ENCODE measurements at places on chromosomes 13 and 19. TPM values are rescaled to one million over a fixed set of nuclear protein-coding genes. Genes with fewer than 3 reads are reported as not detected.

GRCh38 chr19:7112675-7113074, 43.2 kb downstream of the ZNF557 start:
- no peak for DNase-seq

GRCh38 chr13:73822668-73823592, 311.3 kb downstream of the KLF12 start:
- DNase-seq: no peak

DNA sequence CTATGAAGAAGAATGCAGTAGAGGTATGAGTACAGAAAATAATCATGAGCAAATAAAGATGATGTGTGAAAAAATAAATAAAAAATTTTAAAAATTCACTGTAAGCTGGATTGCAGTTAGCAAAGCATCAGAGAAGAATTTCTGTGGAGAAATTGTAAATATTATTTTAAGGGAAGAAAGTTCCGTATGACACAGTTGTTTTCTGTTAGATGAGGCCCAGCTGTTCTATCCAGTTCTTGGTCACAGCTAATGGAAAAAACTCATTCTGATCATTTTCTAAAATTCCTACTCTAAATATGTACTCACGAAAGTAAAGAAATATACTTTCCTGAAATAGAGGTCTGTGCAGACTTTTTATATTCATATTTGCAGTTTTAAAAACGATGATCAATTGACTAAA, 578.8 kb downstream of the DCT start:
- peak; percentile 67 for DNase-seq

DNA sequence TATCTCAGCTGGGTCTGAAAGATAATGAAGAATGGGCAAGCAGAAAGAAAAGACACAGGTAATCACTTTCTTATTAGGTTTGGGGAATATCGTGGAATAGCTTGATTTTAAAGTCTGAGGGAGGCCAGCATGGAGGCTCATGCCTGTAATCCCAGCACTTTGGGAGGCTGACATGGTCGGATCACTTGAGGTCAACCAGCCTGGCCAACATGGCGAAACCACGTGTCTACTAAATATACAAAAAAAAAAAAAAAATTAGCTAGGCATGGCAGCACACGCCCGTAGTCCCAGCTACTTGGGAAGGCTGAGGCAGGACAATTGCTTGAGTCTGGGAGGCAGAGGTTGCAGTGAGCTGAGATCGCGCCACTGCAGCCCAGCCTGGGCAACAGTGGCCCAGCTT, 1.5 kb upstream of the PAFAH1B3 start:
- no peak for DNase-seq

DNA sequence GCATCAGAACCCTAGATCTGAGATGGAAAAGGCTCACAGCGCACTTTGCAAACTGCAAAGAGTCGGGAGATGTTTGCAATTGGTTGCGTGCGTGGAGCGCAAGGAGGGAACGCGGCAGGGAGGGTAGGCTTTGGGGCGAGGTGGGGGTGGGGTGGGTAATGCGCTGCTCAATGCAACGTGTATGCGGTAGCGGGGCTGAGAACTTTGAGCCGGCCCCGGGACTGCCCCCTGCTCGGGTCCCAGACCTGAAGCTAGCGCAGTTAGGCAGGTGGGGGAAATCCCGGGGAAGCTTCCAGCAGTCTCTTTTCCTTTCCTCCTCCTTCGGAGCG, 971 bp downstream of the FOSB start:
- DNase-seq: no peak

DNA sequence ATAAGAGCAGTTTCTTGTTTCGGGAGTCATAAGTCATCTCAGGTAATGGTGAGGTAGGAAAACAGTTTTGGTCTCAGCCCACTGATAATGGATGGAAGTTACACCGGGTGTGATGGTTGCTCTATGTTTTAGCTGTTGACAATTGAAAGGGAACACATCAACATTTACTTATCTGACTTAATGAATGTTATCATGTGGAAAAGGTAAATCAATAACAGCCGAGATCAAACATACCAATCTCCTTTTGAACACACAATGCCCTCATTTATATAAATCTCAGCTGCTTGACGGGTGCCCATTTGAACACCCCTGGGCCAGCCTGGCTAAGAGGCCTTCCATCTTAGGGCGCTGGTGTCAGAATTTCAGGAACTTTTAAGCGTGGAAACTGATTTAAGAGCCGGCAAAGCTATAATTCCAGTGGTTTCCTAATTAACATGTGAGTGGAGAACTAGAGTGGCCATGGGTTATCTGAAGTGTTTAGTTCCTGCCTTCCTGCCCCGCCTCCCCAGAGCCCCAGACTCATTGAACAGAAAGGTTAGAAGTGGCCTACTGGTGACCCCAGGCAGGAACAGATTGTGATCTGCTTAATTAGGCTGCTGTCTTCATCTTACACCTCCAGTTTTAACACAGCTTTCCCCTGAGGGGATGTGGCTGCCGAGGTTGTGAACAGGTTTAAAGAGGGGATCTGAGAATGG, 572.7 kb downstream of the FGF9 start:
- no peak for DNase-seq

GRCh38 chr13:60009300-60010253, 154.2 kb downstream of the DIAPH3 start:
- no peak for DNase-seq

Gene ZNF653
- 10.3 TPM for polyA plus RNA-seq

DNA sequence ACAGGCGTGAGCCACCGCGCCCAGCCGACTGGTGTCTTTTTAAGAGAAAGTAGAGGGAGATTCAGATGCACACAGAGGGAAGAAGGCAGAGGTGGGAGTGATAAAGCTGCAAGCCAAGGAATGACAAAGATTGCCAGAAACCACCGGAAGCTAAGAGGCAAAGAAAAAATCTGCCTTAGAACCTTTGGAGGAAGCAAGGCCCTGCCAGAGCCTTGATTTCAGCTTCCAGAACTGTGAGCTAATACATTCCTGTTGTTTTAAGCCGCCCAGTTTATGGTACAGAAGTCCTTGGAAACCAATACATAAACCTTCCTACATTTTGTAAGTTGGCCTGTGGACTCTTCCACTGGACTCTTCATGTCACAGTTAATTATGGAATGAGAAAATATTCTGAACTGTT, 71.7 kb upstream of the SOX21 start:
- DNase-seq: peak; percentile 37

GRCh38 chr19:45166723-45167252, 6.0 kb upstream of the NKPD1 start:
- DNase-seq: no peak

DNA sequence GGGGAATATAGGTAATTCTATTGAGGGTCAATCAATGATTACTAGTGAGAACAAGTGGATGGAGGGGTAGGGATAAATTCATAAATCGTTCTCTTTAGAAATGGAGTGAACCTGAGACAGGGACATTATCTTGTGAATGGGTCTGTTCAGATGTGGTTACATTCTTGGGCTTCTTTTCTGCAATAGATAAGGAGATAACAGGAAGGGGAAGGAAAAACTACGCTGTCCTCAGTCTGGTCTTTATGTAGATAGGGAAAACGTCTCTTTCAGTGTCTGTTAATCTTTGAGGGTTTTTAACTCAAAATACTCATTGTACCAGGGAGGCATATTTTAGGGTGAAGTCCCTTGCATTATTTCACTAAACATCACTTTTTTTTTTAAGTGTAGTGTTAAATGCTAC, 266.7 kb upstream of the MAB21L1 start:
- DNase-seq: no peak

Gene DACT3
- 5.7 TPM for polyA plus RNA-seq

GRCh38 chr13:114043421-114044053, 69.7 kb upstream of the C13orf46 start:
- peak; percentile 95 for DNase-seq

Gene MCEMP1
- not detected for polyA plus RNA-seq

GRCh38 chr13:44365008-44365407, 8.6 kb upstream of the SERP2 start:
- peak; percentile 64 for DNase-seq

DNA sequence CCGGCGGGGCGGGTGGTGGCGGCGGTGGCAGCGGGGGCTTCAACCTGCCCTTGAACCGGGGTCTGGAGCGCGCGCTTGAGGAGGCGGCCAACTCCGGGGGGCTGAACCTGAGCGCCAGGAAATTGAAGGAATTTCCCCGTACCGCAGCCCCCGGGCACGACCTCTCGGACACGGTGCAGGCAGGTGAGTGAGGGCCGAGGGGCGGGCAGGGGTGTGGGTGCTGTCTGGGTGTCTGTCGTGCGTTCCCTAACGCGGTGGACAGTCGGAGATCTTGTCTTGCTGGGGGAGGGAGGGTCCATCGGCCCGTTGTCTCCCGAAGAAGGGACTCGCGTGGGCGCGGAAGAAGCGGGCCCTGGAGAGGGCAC, 533 bp downstream of the LRCH1 start:
- DNase-seq: no peak

DNA sequence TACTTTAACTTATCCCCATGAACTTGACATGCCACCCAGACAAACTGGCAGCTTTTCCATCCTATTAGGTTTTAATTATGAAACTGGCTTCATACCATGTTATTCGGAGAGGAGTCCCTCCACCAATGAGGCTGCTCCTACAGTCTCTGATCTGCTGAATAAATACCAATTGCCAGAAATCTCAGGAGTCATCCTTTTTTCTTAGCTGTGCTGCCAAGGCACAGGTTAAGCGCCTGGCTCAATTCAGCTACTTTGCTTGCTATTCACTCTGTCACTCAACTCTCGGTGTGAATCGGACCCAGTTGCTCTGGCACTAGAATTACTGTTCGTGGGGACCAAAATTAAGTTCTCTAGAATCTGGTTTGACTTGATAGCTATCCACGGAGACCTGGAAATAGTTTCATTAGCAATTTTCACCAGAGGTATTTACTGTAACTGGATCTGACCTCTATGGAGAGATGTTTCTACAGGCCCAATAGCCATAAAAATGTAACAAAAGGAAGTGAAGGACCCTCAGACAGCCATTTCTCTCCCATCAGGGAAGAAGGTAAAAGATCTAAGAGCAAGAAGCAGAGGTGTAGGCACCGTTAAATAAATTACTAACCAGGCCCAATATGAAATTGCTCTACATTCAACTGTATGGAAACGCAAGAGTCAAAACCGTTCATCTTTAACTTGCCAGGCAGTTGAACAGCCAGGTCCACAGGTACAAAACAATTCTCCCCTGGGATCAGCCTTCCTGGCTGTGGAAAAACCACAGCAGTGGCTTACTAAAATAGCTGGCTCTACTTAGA, 5.4 kb downstream of the ZC3H4 start:
- DNase-seq: peak; percentile 29

Gene ZNF350
- 3.7 TPM for polyA plus RNA-seq

GRCh38 chr13:77061362-77061761, 34.4 kb upstream of the FBXL3 start:
- no peak for DNase-seq

DNA sequence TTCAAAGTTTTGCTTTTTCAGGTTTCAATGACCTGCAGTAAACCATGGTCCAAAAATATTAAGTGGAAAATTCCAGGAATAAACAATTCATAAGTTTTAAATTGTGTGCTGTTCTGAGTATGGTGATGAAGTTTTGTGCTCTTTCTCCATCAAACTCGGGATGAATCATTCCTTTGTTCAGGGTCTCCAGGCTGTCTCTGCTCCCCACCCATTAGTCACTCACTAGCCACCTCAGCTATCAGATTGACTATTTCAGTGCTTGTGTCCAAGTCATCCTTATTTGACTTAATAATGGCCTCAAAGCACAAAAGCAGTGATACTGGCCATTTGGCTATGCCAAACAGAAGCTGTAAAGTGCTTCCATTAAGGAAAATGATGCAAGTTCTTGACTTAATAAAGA, 1140.4 kb downstream of the EFNB2 start:
- peak; percentile 9 for DNase-seq

- DNase-seq: peak; percentile 44
Measured at GRCh38 chr19:3368848-3369336, 2.5 kb downstream of the NFIC start.

Gene COL4A1
- polyA plus RNA-seq: 337 TPM

DNA sequence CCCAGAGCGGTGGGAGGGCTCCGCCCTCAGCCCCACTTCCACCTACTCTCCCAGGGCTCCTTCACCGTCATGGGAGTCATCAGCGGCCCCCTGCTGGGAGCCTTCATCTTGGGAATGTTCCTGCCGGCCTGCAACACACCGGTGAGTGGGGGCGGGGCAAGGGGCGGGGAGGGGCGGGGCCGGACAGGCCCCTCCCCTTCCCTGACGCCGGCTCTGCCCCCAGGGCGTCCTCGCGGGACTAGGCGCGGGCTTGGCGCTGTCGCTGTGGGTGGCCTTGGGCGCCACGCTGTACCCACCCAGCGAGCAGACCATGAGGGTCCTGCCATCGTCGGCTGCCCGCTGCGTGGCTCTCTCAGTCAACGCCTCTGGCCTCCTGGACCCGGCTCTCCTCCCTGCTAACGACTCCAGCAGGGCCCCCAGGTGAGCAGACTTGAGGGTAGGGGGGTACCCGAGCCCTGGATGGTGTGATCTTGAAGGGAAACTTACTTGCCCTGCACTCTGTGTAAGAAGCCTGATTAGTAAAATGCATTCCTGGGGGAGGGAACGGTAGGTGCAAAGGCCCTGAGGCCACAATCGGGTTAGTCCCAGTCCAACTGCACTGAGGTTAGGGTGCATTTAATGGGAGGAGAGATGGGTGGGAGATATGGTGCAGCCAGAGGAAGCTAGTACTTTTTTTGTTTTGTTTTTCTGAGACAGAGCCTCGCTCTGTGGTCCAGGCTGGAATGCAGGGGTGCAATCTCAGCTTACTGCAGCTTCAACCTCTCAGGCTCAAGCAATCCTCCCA, 12.1 kb downstream of the SLC5A5 start:
- no peak for DNase-seq

DNA sequence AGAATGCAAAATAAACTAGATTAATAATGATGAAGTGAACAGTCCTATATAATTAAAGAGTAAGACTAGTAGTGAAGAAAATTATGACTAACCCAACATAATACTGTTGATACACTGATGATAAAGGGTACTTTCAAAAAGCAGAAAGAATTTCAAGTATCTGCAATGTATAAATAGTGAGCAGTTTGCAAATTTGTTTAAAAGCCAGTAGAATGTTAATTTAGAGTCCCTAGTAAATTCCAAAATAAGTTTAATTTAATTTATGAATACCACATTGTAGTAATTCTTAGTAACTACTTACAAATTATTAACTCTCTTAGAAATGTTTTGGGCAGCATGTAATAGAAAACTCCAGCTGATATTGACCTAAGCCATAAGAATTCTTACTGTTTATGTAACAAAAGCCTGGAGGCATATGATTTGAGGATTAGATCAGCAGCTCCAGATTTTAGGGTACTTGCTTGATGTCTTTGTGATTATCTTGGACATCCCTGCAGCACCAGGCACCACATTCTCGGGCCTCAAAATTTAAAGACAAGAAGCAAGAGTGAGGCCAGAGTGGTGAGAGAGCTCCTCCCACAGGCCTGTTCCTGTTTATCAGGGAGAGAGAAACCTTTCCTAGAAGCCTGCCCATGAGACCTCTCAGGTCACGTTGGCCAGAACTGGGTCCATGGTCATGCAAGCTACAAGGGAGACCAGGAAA, 67.6 kb upstream of the TDRD3 start:
- peak; percentile 16 for DNase-seq

DNA sequence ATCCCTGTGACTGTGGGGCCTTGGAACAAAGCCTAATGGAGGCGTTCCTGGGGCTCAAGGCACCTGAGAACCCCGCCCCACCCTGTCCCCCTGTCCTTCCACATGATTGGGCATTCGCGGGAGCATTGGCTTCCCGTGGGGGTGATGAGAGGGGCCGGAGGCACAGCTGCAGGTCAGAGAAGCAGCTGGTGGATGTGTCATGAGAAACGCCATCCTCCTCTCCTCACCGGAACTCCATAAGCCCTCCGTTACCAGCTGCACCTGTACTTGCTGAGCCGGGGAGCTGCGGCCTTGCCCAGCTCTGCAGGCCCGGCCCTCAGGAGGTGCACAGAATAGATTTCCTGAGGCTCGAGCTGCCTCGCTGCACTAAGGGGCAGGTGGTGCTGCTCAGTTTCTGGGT, 42.0 kb downstream of the CAPN12 start:
- DNase-seq: no peak

Gene IZUMO1
- polyA plus RNA-seq: not detected

Data from IMR-90 (cell line).